CD4-positive, alpha-beta memory T cell (primary cell): ENCODE measurements at places on chromosomes 11 and 22. TPM values are rescaled to one million over a fixed set of nuclear protein-coding genes. Genes with fewer than 3 reads are reported as not detected.

- DNase-seq: no peak
Observed at GRCh38 chr11:28491431-28491830, 383.2 kb downstream of the METTL15 start.

DNA sequence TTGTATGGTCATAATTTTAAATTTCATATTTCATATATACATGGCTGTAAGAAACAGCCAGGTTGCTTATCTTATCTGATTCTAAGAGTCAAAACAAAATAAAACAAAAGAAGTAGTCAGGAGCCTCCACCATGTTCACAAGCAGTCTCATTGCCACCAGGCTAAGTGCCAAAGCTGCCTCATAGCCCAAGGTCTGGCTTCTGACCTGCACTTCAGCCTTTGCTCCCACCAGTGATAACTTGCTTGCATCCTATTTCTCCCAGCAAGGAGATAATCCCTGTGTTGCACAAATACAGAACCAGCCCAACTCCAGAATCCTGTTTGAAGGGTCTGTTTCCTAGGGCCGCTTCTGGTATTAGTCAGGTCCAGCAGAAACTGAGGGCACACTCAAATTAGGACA, 53.9 kb upstream of the TSKU start:
- DNase-seq: no peak

DNA sequence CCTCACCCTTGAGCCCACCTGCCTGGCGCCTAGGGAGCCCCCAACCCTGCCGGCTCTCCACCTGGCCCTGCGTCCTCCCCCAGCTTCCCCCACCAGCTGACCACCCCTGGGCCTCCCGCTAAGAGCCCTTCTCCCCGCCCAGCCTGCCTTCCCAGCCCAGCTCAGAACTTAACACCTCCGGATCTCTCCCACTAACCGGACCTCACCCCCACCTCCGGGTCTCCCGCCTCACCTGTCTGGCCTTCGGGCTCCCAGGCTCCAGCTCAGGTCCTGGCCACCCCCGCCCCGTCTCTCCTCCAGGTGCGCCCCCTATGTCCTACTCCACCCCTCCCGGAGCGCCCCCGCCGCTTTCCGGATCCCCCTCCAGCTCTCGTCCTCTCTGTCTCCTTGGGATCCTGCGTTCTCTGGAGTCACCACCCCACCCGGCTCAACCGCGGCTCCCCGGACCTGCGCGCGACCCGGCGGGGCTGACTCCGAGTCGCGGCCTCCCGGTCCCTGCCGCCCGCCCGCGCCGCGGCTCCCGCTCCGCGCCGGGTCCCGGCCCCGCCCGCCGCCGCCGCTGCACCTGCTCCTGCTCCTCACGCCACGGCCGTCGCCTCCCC, at the start of gene KCNJ11:
TSS of gene KCNJ11 (minus strand) at position 51 of the 602 bp plus-strand sequence. CDS start 568 bp downstream, outside the sequence.
- DNase-seq: no peak

GRCh38 chr22:47133061-47133969, 370.9 kb downstream of the TBC1D22A start:
- DNase-seq: no peak

DNA sequence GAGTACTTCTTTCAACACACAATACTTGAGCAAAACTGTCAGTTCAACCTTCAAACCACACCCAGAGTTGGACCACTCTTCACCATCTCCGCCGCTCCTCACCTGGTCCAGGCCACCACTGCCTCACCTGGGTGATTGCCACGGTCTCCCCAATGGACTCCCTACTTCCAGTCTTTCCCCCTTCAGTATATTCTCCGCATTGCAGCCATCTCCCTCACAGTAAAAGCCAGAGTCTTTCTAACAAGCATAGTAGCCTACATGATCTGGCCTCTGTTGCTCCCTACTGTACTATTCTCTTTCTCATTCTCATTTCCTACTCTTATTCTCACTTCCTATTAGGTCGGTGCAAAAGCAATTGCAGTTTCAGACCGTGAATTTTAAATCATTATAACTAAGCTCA, 28.5 kb downstream of the AASDHPPT start:
- no peak for DNase-seq

GRCh38 chr11:59666969-59667368, 1.9 kb downstream of the PATL1 start:
- DNase-seq: no peak

The TIGD3 gene
- total RNA-seq: 1.1 TPM

The PRAME gene
- total RNA-seq: not detected

The NAALAD2 gene
- not detected for total RNA-seq

The CALCA gene
- not detected for total RNA-seq
